ENCODE measurements at places on chromosomes 4 and X.

- no peak for DNase-seq
These were observed 84.6 kb downstream of the EVC start for GRCh38 chr4:5795580-5795979.

DNA sequence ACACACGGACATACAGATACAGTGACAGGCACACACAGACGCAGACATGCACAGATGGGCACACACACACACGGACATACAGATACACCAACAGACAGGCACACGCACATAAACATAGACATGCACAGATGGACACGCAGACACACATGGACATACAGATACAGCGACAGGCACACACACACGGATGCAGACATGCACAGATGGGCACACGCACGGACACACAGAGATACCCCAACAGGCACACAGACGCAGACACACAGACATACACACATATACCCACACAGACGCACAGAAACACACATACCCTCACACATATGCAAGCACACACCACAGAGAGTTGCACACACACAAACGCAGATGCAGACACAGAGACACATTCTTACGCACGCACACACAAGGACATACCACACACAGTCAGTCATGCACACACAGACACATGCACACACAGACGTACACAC, 24.4 kb upstream of the SLC25A6 start:
- no peak for DNase-seq

DNA sequence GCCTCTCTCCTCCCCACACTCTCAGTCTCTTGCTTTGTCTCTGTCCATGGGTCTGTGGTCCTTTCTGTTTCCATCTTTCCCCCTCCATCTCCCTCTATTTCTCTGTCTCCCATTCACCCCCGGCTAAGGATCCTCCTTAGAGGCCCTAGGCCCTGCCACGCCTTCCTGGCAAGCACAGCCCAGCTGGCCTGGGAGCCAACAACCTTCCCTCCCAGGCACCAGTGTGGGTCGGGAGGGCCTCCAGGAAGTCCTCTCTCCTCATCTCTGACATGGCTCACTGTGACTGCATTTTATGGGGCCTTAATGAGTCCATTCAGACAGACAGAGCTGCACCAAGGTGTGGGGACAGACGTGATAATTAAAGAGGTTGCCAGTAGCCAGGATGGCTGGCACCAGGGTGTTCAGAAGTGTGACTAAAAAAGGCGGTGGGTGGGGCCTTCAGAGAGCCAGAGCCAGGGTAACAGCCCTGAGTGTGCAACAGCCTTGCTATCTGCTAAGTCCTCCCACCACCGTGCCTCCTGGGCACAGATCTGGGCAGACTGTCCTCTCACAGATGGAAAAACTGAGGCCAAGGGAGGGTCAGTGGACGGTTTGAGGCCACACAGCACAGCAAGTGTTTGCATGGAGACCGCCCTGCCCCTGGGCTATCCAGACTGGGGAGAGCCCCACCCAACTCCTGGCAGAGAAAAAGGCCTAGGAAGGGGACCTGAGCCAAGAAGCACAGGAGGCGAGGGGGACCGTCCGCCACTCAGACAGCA, 31.5 kb downstream of the BLOC1S4 start:
- DNase-seq, result no peak

- DNase-seq, result no peak
These were observed 208.4 kb downstream of the COL25A1 start for GRCh38 chr4:109094056-109094455.

DNA sequence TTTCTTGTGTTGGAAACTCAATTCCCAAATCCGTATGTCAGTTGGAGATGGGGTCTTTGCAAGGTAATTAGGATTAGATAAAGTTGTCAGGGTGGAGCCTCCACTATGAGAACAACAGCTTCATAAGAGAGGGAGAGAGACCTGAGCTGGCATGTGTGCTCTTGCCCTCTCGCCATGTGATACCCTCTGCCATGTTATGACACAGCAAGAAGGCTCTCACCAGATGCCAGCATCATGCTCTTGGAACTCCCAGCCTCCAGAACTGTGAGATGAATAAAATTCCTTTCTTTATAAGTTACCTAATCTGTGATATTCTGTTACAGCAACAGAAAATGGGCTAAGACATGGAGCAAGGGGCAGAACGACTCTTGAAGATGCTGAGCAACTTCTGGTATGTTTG, 201.9 kb upstream of the BOD1L1 start:
- no peak for DNase-seq

- DNase-seq, result no peak
These were observed 1.9 kb upstream of the AKAP17A start for GRCh38 chrX:1589356-1590130.

DNA sequence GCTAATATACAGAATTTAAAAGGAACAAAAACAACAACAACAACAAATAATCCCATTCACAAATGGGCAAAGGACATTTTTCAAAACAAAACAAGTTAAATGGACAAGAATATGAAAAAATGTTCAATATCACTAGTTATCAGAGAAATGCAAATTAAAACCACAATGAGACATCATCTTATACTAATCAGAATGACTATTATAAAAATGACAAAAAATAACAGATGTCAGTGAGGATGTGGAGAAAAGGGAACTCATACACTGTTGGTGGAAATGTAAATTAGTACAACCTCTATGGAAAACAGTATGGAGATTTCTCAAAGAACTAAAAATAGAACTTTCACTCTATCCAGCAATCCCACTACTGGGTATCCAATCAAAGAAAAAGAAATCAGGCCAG, 92.6 kb downstream of the KIT start:
- DNase-seq, result no peak

- no peak for DNase-seq
These were observed 16.1 kb upstream of the ATP8A1 start for GRCh38 chr4:42673082-42673425.

GRCh38 chr4:38920186-38920585, 52.6 kb downstream of the FAM114A1 start:
- no peak for DNase-seq
